ENCODE measurements at places on chromosomes 3 and 15. TPM values are rescaled to one million over a fixed set of nuclear protein-coding genes. Genes with fewer than 3 reads are reported as not detected.

DNA sequence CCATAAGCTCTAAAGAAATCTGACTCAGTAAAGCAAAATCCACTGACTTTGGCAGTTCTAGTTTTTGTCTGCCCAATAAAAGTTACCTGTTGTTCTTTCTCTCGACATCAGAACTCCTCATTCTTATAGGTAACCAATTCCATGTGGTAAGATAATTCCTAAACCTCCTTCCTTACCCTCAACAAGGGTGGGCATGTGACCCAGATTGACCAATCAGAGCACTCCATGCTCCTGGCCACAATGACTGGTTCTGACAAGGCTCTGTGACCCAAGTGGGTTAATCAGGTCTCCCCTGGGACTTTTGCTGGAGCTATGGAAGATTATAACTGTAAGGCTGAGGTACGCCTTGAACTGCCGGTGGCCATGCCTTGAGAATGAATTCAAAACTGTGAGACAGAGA lies 31.7 kb downstream of the LINS1 start:
- no peak overlapping the region for H3K4me3 ChIP-seq
- no peak for DNase-seq
- no peaks in the 10 kb centered on the region for H3K4me1 ChIP-seq
- H3K27ac ChIP-seq, result no peak overlapping the region
- H3K27me3 ChIP-seq, result no peaks in the 10 kb centered on the region

- no peaks in the 10 kb centered on the region for H3K36me3 ChIP-seq
- peaks cover 36% of the 10 kb centered on the region for H3K27me3 ChIP-seq
- no peak for DNase-seq
- no peak overlapping the region for H3K4me3 ChIP-seq
Measured at GRCh38 chr3:127459891-127460290, 130.6 kb downstream of the TPRA1 start.

CCR9 gene
- total RNA-seq, result not detected

DNA sequence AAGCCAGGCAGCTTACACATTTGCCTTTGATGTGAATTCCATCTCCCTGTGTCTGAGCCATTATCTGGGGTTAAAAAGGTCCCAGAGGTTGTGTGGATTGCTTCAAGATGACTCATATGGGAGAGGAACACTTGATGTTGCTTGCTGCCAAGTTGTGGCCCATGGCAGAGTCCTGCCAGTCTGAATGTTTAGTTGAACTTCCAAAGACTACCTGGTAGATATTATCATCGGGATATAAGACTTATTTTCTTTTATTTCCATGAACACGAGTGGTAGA lies 85.6 kb downstream of the TJP1 start:
- H3K4me3 ChIP-seq, result no peak overlapping the region
- peaks cover 2% of the 10 kb centered on the region for H3K4me1 ChIP-seq
- no peak overlapping the region for H3K27ac ChIP-seq
- no peak for DNase-seq
- H3K36me3 ChIP-seq, result peaks cover 91% of the 10 kb centered on the region
- no peaks in the 10 kb centered on the region for H3K27me3 ChIP-seq

DNA sequence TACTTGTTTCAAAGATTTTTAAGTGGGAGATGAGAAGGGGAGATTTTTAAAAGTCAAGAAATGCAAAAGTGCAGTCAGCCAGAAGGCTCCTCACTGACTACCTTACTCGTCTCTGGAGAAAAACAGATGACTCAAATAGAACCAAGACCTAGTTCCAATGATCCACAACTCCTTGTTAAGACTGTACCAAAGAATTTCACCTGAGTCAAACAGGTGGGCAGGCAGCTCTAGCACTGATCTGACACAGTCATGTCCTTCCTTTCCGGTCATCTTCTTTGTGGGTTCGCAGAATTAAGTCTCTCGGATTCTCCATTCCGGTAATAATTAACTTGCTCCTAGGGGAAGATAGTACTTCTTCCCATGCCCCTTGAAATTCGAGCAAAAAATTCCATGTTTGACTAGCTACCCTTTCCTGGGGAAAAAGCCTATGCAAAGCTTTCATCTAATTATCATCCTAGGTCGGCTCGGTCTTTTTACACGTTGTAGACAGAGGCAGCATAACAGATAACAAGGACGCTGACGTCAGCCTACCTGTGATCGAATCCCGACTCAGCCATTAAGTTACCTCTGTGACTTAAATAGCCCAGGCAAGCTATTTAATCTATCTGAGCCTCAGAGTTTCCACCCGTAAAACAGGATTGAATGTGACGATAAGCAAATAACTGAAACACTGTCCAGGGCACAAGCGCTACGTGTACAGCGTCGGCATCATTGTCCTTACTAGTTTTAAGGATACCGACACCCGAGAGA lies 758 bp downstream of the SELENOK start:
- peak overlapping the region; percentile 86 for H3K27ac ChIP-seq
- H3K27me3 ChIP-seq, result peaks cover 17% of the 10 kb centered on the region
- DNase-seq, result peak; percentile 65
- peaks cover 26% of the 10 kb centered on the region for H3K36me3 ChIP-seq

DNA sequence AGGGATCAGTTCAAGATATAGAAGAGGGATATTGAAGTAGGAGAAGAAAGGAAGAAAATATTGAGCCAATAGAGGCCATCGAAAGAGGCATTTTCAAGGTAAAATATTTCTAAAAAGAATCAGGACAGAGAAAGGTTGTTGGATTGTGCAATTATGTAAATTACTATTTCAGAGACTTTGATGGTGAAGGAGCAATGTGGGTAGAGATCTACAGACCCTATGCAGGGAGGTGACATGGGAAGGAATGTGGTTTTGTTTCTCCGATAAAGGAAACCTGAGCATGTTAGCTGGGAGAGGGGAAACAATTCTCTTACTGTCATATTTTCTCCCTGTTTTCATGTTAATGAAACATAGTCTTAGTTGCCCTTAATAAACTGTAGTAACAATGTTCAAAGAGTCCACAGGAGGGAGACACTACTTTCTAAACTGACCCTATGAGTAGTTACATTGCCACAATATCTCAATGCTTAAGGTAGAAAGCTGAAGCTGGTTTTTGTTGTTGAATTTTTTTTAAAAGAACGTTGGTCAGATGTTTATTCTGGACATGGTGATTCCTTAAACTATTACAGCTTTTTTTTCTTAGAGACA lies 133.3 kb downstream of the GRM7 start:
- no peak for DNase-seq
- H3K27ac ChIP-seq, result no peak overlapping the region
- peaks cover 7% of the 10 kb centered on the region for H3K4me1 ChIP-seq
- no peak overlapping the region for H3K4me3 ChIP-seq

DNA sequence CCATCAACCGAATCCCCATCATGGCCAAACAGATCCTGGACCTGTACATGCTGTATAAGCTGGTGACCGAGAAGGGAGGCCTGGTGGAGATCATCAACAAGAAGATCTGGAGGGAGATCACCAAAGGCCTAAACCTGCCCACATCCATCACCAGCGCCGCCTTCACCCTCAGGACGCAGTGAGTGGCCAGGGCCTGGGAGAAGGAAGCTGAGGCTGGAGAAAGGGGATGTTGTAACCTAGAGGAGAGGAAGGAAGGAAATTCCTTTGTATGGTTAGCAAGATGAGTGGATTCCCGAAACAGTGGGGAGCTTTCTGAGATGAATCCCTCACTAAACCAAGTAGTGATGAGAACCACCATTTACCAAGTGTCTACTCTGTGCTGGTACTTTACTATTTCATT lies 25.8 kb upstream of the CLK3 start:
- peaks cover 90% of the 10 kb centered on the region for H3K36me3 ChIP-seq
- H3K4me3 ChIP-seq, result no peak overlapping the region
- H3K27ac ChIP-seq, result peak overlapping the region; percentile 79
- peaks cover 4% of the 10 kb centered on the region for H3K4me1 ChIP-seq

DNA sequence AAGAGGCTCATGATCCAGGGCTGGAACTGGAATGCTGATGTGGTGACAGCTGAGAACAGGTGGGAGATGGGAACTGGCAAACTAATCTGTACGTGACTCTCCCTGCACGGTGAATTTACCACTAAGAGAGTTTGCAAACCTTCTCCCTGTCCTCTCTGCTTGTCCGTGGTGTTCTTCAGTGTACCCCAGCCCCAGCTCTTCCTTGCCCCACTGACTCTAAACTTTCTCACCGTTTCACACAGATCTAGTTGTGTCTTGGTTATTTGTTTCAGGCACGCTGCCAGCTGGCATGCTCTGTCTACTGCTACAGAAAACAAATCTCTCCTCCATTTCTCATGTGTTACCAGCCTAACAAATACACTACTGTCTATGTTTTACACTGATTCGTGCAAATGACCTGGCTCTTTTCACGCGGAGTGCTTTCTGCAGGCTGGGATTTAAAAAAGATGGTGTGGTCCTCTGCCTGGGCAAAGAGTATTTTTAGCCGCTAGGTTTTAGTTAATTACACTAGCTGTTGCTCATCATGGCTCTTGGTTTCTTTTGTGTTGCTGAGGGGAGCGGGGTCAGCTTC lies 192.7 kb upstream of the LRIG1 start:
- no peaks in the 10 kb centered on the region for H3K4me1 ChIP-seq
- no peaks in the 10 kb centered on the region for H3K27me3 ChIP-seq
- DNase-seq, result no peak
- no peaks in the 10 kb centered on the region for H3K36me3 ChIP-seq

CDC25A gene
- total RNA-seq, result 50.9 TPM

CTSH gene
- total RNA-seq, result 48.2 TPM

CDHR4 gene
- not detected for total RNA-seq

CP gene
- 0.84 TPM for total RNA-seq

TRPC1 gene
- 17.6 TPM for total RNA-seq

- no peak overlapping the region for H3K27ac ChIP-seq
- no peak overlapping the region for H3K4me3 ChIP-seq
- DNase-seq, result no peak
- no peaks in the 10 kb centered on the region for H3K36me3 ChIP-seq
- no peaks in the 10 kb centered on the region for H3K27me3 ChIP-seq
Measured at GRCh38 chr3:112486811-112487505, 12.3 kb downstream of the BTLA start.

LMAN1L gene
- total RNA-seq, result not detected

GRCh38 chr3:184679056-184679816 lies 32.6 kb downstream of the MAGEF1 start:
- peak; percentile 77 for DNase-seq
- H3K36me3 ChIP-seq, result no peaks in the 10 kb centered on the region
- no peak overlapping the region for H3K4me3 ChIP-seq
- H3K27me3 ChIP-seq, result peaks cover 7% of the 10 kb centered on the region
- H3K4me1 ChIP-seq, result peaks cover 16% of the 10 kb centered on the region

DNA sequence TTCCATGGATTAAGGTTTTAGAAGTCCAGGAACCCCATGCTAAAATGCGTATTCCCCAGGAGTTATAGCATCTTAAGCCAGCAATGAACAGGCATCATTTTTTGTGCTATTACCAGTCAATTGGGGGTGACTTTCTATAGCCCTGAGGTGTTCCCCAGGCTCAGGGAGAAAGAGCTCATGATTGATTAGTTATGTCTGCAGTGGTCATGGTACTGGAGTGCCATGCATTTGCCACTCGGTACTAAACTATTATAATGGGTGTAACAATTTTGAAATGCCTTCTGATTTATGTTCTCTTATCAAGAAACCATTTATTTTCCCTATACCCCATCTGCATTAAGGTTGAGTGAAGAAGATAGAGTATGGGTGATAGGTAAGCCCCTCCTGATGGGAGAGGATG lies 11.9 kb downstream of the LRRC31 start:
- H3K27me3 ChIP-seq, result no peaks in the 10 kb centered on the region
- no peaks in the 10 kb centered on the region for H3K4me1 ChIP-seq
- no peaks in the 10 kb centered on the region for H3K36me3 ChIP-seq

DNA sequence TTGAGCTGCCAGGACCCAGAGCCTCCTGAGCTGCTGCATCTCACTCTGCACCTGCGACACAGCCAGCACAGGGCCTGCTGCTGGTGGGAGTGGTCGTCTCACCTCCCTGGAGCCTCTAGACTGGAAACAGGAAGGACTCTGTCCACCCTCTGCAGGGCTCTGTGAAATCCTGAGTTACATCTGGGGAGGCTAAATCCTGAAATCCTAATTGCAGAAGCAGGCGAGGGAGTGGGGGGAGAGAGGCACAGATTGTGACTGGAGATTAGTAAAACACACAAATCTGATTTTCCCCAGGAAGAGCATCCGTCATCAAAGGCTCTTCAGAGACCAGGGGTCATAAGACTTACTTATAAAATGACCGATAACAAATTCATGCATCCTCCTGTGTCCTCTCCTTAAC lies 31.6 kb upstream of the GABRG3 start:
- H3K27me3 ChIP-seq, result no peaks in the 10 kb centered on the region
- H3K36me3 ChIP-seq, result no peaks in the 10 kb centered on the region
- H3K27ac ChIP-seq, result no peak overlapping the region
- H3K4me3 ChIP-seq, result no peak overlapping the region
- no peak for DNase-seq
- H3K4me1 ChIP-seq, result no peaks in the 10 kb centered on the region

DNA sequence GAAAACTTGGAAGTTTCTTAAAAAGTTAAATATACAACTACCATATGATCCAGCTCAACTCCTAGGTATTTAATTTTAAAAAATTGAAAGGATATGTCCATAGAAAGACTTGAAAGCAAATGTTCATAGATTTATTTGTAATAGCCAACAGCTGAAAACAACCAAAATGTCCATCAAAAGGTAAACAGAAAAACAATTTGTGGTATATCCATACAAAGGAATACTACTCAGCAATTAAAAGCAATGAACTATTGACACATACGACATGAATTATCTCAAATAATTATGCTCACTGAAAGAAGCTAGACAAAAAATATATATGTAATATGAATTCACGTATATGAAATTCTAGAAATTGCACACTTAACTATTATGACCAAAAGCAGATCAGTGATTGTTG lies 249.5 kb downstream of the MEIS2 start:
- H3K4me1 ChIP-seq, result no peaks in the 10 kb centered on the region
- no peak overlapping the region for H3K4me3 ChIP-seq
- no peaks in the 10 kb centered on the region for H3K36me3 ChIP-seq
- no peak overlapping the region for H3K27ac ChIP-seq
- H3K27me3 ChIP-seq, result no peaks in the 10 kb centered on the region

ZMAT3 gene
- 3.3 TPM for total RNA-seq

DNA sequence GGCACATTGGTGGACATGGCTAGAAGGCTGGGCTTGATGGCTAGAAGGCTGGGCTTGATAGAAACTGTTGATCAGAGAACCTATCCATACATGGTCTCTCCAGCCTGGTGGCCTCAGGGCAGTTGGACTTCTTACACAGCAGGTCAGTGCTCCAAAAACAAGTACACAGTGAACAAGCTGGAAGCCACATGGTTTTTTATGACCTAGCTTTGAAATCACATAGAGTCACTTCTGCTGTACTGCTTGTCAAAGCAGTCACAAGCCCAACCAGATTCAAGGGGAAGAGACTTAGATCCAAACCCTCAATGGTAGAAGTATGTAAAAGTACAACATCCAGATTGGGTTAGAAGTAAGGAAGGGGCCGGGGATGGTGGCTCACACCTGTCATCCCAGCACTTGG lies 89.4 kb upstream of the HES1 start:
- H3K4me3 ChIP-seq, result no peak overlapping the region
- no peak for DNase-seq
- no peaks in the 10 kb centered on the region for H3K36me3 ChIP-seq
- no peak overlapping the region for H3K27ac ChIP-seq

SCAANT1 gene
- total RNA-seq, result not detected

Measured in endodermal cell (in vitro differentiated cells).